ENCODE measurements at places on chromosomes 6 and 20.

- DNase-seq, result no peak
These were observed 73.8 kb upstream of the TULP1 start for GRCh38 chr6:35586542-35586941.

DNA sequence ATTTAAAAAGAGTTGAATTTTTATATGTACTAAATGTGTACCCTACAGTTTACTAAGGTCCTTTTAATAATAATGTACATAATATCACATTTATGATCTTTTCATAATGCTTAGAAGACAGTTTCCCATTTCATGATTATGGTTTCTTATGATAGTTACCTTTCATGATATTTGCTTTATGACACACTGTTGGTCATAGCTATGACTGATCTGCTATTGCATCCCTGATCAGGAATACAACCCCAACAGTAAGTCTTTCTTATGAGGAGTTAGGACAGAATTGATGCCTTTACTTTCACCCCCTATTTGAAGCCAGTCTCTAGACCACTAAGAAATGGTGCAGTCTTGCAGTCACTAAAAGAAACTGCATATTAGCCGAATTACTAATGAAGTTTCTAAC lies 31.0 kb downstream of the LCA5 start:
- no peak for DNase-seq

- DNase-seq, result no peak
These were observed 148.7 kb upstream of the NEDD9 start for GRCh38 chr6:11380969-11381744.

DNA sequence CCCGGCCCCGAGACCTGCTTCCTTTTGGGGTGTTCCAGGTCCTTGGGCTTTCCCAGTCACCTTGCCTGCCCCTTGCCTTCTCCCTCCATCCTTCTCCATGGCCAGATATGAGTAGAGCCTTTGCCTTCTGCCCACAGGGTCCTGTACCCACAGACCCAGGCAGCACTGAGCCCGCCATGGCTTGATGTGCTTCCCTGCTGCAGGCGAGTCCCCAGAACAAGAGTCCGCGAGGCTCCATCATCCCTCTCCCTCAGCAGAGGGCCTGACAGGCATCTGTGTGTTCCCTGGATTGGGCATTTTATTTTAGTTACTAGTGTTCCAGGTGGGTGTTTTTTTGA lies 21.9 kb downstream of the PYGB start:
- DNase-seq, result no peak

DNA sequence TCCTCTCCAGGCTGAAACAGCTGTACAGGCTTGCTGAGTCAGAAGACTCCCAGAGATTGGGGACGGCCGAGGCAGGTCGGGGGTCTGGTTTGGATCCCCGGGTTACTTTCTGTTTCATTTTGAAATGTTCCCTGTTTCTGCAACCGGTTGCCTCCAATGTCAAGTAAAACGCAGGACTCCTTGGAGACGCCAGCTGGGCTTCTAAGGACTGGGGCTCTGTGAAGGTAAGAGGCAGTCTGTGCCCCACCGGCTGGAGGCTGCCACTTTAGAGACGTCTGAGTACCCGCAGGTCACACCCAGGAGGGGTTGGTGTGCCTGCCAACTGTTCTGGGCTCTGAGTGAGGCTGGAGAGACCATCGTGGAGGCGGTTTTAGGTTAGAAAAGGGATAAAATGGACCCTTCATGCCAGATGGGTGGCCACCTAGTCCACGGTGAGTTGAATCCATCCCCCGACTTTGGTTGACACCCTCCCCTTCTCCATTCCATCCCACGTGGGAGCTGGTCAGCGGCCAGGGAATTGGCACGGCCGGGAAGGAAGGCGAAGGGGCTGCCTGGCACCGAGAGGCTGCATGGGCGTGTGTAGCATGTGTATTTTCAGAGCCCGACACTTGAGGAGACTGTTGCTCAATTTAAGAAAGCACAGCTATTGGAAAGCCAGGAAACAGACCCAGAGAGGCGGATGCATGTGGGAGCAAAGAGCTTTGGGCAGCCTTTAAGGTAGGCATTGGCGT lies 240.9 kb downstream of the PHACTR1 start:
- no peak for DNase-seq

DNA sequence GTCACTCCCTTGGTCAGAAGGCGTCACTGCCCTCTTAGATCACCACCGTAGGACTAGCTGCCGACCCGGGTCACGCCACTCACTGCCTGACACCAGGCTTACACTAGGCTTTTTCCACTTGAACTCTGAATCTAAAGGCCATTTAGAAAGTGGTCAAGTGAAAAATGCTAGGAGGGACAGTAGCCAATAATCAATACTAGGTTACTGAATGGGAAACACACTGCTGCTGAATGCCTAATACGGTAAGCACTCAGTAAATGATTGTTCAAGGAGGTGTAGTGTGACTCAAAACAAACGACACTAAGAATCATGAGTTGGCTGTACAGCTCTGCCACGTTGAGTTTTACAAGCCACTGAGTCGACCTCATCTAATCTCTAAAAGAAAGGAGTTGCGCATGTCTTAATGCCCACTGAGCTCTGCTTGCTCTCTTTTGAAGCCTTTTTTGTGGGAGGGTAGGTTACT lies 760 bp upstream of the IBTK start:
- peak; percentile 44 for DNase-seq

- no peak for DNase-seq
These were observed 5.9 kb downstream of the ULBP1 start for GRCh38 chr6:149969635-149970034.

DNA sequence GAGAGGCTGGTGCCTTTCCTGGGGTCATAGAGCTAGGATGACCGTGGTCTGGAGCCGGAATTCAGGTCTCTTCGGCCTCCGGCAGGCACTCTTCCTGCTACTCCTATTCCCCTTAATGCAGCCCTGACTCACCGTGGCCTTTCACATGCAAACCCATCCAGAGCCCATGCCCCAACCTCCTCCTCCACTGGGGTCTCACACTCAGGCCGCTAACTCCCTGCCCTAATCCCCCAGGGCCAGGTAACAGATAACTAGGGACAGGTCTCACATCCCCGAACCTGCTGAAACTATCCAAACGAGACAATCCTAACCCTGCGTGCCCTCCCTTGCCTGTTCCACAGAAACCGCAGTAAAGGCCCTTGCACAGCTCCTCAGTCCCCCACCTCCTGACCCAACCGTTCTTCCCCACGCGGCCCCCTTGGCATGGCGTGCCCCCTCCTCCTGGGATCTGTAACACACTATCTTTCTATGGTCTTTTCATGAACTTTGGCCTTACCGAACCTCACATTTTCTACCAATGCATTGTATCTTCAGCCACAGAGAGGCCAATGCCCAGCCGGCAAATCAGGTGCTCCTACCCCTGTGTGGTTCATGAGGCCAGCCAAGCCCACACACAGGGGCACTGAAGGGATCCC lies 245.4 kb upstream of the EXOC2 start:
- no peak for DNase-seq

DNA sequence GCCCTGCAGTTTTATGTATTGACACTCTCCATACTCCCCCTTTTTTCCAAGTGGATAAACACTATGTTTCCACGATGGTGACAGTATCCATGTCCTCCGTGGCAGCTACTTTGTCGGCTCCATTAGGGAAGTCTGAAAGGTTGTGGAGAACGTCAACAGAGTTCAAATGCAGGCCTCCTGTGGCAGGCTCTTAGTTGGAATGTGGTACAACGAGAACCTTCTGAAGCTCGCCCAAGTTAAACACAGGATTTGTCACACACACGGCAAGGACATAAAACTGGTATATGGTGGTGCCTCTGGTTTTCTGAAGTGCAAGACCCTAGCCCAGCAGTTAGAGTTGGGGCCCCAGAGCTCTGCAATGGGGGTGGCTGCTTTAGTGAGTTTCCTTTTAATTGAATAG lies 187.0 kb upstream of the TAB2 start:
- no peak for DNase-seq

- DNase-seq, result no peak
These were observed 25.1 kb downstream of the CHMP4B start for GRCh38 chr20:33836277-33836676.

- DNase-seq, result no peak
These were observed 185.2 kb upstream of the TAB2 start for GRCh38 chr6:149132336-149132735.

DNA sequence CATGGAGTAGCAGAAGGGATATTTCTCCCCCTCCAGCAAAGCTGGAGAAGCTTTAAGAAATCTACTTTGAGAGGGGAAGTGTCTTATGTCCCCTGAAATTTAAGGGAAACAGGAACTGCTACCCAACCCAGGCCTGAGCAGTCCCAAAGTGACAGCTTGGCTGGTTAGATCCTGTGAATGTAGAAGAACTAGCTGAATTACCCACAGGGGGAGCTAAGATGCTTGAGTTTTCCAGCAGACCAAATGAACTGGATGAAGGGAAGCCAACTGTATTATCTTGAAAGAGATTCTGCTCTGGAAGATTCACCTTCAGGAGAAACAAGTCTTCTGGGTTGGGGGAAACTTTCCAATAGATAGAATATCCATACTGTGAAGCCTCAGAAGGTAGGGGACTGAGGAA lies 303.3 kb upstream of the MMS22L start:
- peak; percentile 7 for DNase-seq

DNA sequence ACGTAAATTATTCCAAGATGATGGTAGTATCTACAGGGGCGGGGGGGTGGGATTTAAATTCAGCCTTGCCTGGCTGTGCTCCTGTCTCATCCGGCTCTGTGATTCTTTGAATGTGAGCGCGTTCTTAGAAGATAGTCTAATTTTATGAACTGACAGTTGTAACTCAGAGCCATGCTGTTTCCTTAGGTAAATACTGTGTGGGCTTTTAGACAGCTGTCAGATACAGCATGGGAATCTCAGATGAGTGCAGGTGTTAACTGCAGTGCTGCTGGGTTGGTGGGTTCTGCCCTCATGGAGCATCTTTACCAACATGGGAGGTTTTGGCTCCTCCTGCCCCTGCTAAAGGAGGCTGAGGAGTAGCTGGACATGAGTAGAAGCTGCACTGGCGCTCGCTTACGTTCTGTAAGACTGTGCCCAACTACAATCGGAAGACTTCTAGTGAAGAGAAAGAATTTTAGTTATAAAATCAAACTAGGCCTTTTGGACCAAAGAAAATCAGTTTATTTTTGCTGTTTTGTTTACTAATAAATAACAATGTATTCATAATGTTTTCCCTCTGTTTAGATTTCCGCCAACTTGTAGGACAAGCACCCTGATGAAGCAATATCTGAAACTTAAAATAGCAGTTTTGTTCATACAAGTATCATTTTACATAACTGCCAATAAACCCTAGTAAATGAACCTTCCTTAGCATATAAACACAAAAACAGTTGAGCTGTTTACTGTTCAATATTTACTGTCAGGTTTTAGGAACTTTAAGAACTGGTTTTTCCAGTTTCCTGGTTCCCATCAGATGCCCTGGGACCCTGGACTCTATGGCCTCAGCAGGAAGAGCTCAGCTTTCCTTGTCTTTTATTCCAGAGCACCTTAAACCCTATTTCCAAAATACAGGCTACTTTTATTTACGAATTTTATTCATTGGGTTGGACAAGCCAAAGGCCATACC lies 66.1 kb downstream of the FAM120B start:
- DNase-seq, result no peak

- no peak for DNase-seq
These were observed 21.7 kb upstream of the MRPS10 start for GRCh38 chr6:42239333-42239732.

GRCh38 chr6:10531503-10531902 lies 10.4 kb downstream of the GCNT2 start:
- no peak for DNase-seq

- DNase-seq, result no peak
These were observed 5.2 kb downstream of the RPS12 start for GRCh38 chr6:132819405-132820161.

DNA sequence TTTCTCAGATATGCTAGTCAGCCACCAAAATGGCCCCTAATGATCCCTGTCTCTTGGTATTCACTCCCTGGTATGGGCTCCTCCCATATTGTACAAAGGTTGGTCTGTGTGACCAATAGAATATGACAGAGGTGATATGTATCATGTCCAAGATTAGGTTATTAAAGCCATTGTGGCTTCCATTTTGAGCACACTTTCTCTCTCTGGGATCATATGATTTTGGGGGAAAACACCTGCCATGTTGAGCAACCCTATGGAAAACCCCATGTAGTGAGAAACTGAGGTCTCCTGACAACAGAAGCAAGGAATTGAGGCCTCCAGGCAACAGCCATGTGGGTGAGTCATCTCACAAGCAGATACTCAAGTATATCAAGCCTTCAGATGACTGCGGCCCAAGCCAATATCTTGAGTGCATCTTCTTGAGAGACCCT lies 7.1 kb upstream of the ZNF318 start:
- DNase-seq, result no peak

- DNase-seq, result peak; percentile 25
These were observed 544 bp upstream of the ACAT2 start for GRCh38 chr6:159761129-159761872.

DNA sequence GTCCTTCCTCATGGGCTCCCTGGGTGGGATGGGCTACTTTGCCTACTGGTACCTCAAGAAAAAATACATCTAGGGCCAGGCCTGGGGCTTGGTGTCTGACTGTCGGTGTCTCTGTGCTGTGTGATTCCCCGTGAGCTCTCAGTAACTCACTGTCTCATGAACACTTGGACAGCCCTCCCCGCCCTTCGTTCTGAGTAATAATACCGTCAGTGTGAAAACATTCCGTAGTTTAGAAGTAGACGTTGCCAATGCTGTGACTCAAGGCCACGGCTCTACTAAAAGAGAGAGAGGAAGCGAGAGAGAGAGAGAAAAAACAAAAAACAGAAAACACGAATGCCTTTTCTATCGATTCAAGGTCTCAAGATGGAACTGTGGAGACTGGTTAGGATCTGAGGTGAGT lies 31.8 kb downstream of the FITM2 start:
- no peak for DNase-seq

- peak; percentile 49 for DNase-seq
These were observed 22.2 kb downstream of the PGBD1 start for GRCh38 chr6:28303570-28303969.

- DNase-seq, result no peak
These were observed 31.5 kb downstream of the NINL start for GRCh38 chr20:25553819-25554296.

GRCh38 chr6:70651326-70651905 lies 16.3 kb upstream of the SMAP1 start:
- DNase-seq, result no peak

DNA sequence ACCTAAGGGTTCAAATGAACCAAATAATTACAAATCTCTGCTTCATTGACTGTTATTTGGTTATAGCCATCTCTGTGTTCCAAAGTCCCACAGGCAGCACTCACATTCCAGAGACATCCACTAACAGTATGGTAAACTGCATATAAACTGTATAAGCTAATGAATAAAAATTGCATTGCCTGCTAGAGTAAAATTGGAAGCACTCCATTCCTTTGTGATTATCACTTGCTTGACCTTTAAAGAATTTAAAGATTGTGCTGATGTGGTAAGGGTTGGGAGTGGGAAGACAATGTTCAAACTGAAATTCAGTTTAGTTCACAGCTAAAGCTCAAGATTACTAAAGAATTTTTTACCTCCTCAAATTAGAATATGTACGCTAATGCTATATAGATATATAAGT lies 31.0 kb upstream of the OSTM1 start:
- no peak for DNase-seq

GRCh38 chr20:46709055-46709458 lies 392 bp upstream of the SLC2A10 start:
- no peak for DNase-seq

DNA sequence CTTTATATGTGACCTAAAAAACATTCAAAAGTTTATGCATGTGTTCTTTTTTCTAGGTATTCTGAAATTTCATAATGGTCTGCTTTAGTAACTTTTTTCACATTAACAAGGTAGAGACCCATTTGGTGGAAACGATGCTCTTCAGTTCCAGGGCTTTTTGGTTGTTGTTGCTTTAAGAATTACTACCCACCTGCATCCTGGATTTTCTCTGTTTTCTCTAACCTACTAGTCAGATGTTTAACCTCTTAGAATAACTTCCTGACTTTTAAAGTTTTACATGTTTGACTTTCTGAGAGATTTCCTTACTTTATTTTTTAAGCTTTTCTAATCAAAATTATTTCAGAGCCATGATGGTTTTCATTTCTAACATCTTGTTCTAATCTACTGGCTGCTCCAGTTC lies 14.9 kb downstream of the TULP4 start:
- no peak for DNase-seq
